ENCODE measurements at places on chromosomes 13 and 19.

GRCh38 chr19:39546599-39546998 is 6.6 kb upstream of the EID2 start:
- DNase-seq: no peak

- no peak for DNase-seq
These were observed 21.3 kb downstream of the PNPLA6 start for GRCh38 chr19:7556696-7557315.

- DNase-seq: no peak
These were observed 47.4 kb downstream of the COG3 start for GRCh38 chr13:45512098-45512496.

DNA sequence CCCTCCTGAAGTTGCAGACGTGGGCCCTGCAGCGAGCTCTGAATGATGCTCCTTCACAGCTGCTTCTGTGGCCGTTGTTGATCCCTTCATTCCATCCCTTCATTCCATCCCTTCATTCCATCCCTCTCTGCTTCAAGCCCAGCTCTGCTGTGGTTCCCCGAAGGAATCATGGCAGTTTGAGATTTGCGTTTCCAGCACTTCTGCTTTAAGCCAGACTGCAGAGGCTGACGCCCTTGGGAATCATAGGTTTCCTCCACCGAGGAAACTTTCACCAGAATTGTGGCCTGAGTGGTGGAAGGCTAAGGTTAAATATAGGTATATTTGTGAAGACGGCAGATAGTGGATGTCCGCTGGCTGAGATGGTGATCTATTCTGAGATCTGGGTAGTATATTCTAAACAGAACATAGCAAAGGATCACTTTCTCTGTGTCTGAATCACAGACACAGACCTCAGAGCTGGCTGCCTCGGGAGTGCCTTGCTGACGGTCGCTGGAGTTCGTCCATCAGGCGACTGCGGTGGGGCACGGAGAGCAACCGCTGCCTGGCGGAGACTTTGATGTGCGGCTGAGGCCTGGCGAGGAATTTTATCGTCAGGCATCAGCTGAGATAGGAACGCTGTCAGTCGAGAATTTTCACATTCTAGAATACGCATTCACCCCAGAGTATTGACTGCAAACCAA is 42.8 kb upstream of the DCUN1D2 start:
- peak; percentile 43 for DNase-seq

DNA sequence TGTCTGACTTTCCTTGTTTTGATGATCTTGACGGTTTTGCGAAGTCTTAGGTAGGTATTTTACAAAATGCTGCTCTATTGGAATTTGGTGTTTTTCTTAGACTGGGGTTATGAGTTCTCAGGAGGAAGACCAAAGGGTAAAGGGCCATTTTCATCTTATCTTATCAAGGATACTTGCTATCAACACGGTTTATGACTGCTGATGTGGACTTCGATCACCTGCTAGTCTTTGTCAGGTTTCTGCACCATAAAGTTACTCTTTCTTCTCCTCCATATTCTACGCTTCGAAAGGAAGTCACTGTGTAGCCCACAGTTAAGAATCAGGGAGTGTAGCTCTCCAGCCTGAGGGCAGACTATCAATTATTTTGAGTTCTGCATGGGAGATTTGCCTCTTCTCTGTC is 7.4 kb upstream of the CEBPG start:
- DNase-seq: no peak

DNA sequence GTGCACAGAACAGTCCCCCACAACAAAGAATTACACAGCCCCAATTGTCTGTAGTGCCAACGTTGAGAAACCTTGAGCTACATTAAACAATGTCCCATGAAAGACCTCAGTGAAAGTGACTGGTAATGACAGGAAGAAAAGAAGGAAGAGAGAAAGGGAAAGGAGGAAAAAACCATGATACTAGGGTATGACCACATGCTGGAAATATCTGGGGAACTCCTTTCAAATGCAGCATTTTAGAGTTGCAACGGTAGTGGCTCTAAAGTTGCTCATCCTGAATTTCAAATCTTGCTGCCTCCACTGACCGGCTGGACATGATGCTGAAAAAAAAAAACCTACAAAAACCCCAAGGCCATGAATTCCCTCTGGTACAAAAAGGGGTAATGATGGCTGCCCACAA is 26.5 kb downstream of the FPR3 start:
- DNase-seq: no peak

DNA sequence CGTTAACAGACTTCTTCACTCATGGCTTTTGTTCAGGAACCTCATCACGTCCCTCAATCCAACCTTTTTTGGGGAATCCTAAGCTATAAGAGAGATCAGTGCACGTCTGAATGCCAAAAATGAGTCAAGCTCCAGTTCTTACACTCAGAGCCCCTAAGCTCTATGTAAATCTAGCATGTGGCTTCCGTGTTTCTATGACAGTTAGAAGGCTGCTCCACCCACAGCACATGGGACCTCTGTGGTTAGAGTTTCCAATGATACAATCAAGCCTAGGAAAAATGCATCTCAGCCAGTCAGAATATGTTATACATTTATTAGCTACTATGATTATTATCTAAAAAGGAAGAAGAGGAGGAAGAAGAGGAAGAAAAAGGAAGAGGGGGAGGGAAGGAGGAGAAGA is 135.9 kb downstream of the ENOX1 start:
- no peak for DNase-seq

DNA sequence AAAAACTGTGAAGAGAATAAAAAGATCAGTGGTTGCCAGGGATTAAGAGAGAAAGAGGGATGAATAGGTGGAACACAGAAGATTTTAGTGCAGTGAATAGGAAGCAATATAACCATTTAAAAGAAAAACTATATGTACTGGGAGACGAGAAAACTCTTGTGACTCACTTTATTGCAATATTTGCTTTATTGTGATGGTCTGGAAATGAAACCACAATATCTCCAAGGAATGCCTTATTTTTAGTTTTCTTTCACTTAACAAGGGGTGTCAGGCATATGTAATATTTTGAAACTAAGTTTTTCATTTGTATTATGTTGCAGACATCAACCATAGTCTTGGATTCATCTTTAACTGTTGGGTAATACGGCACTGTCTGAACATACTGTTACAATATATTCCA is 1308.2 kb downstream of the PCDH9 start:
- no peak for DNase-seq

DNA sequence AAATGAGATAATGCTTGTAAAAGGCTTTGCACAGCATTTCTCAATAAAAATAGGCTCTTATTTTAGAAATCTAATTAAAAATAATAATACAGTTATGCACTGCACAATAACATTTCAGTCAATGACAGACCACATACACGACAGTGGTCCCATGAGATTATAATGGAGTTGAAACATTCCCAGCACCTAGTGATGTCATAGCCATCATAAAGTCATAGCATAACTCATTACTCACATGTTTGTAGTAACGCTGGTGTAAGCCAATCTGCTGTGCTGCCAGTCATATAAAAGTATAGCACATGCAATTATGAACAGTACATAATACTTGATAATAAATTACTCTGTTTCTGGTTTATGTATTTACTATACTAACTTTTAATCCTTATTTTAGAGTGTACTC is 12.7 kb upstream of the SERPINE3 start:
- no peak for DNase-seq

All from BE2C (cell line).